Kidney (tissue), 22 donors: ENCODE measurements at places on chromosomes 4 and X. TPM values are rescaled to one million over a fixed set of nuclear protein-coding genes. Genes with fewer than 3 reads are reported as not detected.

DNA sequence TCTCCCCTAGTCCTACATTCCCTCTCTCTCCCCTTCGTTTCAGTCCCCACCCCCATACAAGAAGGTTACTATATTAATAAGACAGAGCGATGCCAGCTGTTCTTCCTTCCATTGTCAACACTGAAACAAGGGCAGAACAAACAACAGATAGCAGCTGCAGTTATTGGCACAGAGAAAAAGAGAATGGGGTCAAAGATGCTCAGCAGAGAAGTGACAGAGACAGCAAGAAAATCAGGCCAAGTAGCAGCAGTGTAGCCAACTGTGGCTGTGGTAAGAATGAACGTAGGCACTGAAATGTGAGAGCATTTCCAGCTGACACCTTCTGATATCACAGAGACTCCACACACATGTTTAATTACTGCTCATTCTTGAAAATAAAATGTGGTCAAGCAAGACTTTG is 641.8 kb downstream of the FSTL5 start:
- no peaks in the 10 kb centered on the region for H3K36me3 ChIP-seq
- DNase-seq = peak; percentile 13
- H3K27me3 ChIP-seq = no peaks in the 10 kb centered on the region
- H3K27ac ChIP-seq = no peak overlapping the region

GRCh38 chr4:123443401-123444289 is 47.0 kb downstream of the SPRY1 start:
- H3K4me1 ChIP-seq = no peaks in the 10 kb centered on the region
- H3K4me3 ChIP-seq = no peak overlapping the region
- no peaks in the 10 kb centered on the region for H3K27me3 ChIP-seq
- DNase-seq = no peak
- H3K36me3 ChIP-seq = no peaks in the 10 kb centered on the region

GRCh38 chr4:149961876-149962597 is 116.2 kb upstream of the DCLK2 start:
- no peak overlapping the region for H3K4me3 ChIP-seq
- no peak for DNase-seq
- H3K36me3 ChIP-seq = no peaks in the 10 kb centered on the region

UCHL1 gene
- 353 TPM for polyA plus RNA-seq

CASK gene
- 15.9 TPM for polyA plus RNA-seq

FHL1 gene
- polyA plus RNA-seq = 44.0 TPM

NCAPG gene
- 0.19 TPM for polyA plus RNA-seq
